ENCODE measurements at places on chromosomes 5 and 9. TPM values are rescaled to one million over a fixed set of nuclear protein-coding genes. Genes with fewer than 3 reads are reported as not detected.

PDCD1LG2 gene
- total RNA-seq = 9.5 TPM

DRD1 gene
- not detected for total RNA-seq

IGFBPL1 gene
- total RNA-seq = not detected

INSL6 gene
- total RNA-seq = not detected

CDC20B gene
- 0.14 TPM for total RNA-seq

SGCD gene
- total RNA-seq = not detected

PCDHB11 gene
- 0.16 TPM for total RNA-seq

GABRA6 gene
- not detected for total RNA-seq

SLC45A2 gene
- total RNA-seq = not detected

CCDC192 gene
- total RNA-seq = not detected

C9orf50 gene
- total RNA-seq = not detected

BAAT gene
- not detected for total RNA-seq

LSM11 gene
- total RNA-seq = 6.1 TPM

SHOC1 gene
- not detected for total RNA-seq

SLC1A3 gene
- 0.44 TPM for total RNA-seq

ROPN1L gene
- total RNA-seq = 0.60 TPM

CLPTM1L gene
- 116 TPM for total RNA-seq

KIF3A gene
- 15.8 TPM for total RNA-seq

STK32A gene
- total RNA-seq = not detected

FBP2 gene
- not detected for total RNA-seq

LMX1B gene
- not detected for total RNA-seq

GFRA3 gene
- total RNA-seq = not detected

FAM153A gene
- not detected for total RNA-seq

ANKDD1B gene
- total RNA-seq = 0.65 TPM

MAN2A1 gene
- total RNA-seq = 47.6 TPM

LCN15 gene
- not detected for total RNA-seq

DPYSL3 gene
- 146 TPM for total RNA-seq

NUP155 gene
- total RNA-seq = 35.5 TPM

PCDHGA1 gene
- 0.22 TPM for total RNA-seq

Measured in endothelial cell of umbilical vein (primary cell).